ENCODE measurements at places on chromosomes 3 and 15. TPM values are rescaled to one million over a fixed set of nuclear protein-coding genes. Genes with fewer than 3 reads are reported as not detected.

The TTC23 gene
- total RNA-seq, result 34.3 TPM

The TM6SF1 gene
- total RNA-seq, result 12.4 TPM

The CSPG5 gene
- 1.3 TPM for total RNA-seq

The THOC7 gene
- 19.8 TPM for total RNA-seq

The ZPLD1 gene
- 0.12 TPM for total RNA-seq

The NR1I2 gene
- total RNA-seq, result 0.47 TPM

The GRIP2 gene
- total RNA-seq, result 5.4 TPM

The CTXN2 gene
- total RNA-seq, result not detected

The SPSB4 gene
- 10.9 TPM for total RNA-seq

The ANKUB1 gene
- total RNA-seq, result not detected

The TOPAZ1 gene
- total RNA-seq, result not detected

The ATOSA gene
- total RNA-seq, result 59.3 TPM

The GHSR gene
- total RNA-seq, result not detected

The WNT5A gene
- 84.9 TPM for total RNA-seq
